Foreskin fibroblast (primary cell): ENCODE measurements at places on chromosomes 5 and 9.

DNA sequence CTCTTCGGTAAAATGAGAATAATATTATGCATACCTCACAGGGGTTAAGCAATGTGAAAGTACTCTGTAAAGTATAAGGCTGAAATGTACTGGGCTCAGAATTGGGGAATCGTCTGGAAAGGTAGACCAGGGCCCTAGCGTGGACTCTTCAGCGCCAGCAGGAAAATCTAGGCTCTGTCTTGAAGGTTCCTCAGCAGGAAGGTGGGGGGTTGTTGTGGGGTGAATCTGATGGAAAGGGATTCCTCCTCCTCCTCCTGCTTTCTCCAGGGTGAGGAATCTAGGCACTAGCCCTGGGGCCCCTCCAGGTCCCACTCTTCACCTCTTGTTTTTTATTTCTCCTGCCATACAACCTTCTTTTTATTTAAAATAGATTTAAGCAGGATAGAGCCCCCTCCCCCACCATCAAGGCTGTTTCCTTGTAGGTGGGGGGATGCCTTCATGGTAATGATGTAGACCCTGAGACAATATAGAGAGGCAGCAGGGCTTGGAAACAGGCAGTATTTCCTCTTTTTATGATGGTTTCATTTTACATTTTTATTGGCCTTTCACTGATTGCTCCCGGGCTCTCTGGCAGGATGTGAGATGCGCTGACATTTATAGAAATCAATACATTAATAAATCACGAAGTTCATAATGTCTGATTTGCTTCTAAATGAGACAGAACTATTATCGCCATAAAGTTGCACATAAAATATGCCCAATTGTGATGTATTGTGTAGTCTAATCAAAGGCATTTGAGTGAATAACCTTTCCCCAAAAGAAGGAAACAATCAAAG, 78.9 kb upstream of the GABRP start:
- DNase-seq: no peak

DNA sequence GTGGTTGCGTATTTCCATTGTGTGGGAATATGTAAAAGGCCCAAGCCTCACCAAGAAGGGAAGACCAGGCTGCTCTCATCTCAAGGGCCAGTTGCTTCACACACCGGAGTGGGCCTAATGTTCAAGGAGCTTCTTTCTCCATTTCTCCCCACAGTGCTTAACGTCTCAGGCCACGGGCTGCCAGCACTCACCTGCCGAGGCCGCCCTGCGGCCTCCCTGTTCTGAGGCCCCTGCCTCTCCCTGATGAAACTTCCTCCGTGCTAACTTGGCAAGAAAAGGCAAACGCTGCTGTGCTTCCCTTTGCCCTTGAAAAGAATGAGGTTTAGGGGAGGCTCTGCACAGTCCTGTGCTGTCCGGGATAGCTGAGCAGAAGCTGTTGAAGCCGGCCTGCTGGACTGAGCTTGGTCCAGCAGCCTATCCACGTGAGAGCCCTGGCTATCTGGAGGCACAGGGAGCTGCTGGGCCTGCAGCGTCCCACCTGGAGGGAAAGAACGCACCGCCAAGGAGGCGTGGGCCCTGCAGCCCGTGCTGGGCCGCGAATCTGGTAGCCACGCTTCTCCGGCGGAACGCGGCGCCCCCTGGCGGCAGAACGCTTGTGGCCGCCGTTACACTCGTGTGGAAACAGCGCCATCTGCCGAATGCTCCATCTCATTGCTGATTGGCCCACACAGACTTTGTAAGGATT, 73.5 kb upstream of the PRSS3 start:
- DNase-seq: peak; percentile 48

- peak; percentile 42 for DNase-seq
These were observed 3.6 kb upstream of the TMEM210 start for GRCh38 chr9:137175345-137175961.

GRCh38 chr5:167850911-167851310, 440.5 kb upstream of the WWC1 start:
- DNase-seq: no peak

DNA sequence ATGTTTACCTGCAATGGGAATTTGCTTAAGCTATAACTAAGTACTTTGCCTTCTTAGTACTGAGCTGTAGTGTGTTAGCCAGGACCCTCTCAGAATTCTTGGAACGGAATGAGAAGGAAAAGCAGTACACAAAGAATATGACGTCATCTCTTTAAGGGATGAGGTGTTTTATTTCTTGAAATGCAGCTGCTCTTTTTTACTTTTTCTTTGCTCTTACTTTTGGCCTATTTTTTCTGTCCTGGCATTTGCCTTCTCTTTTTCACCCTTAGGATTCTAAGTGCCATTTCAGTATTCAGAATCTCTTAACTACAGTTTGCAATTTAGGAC, 10.1 kb downstream of the KIF2A start:
- DNase-seq: no peak

DNA sequence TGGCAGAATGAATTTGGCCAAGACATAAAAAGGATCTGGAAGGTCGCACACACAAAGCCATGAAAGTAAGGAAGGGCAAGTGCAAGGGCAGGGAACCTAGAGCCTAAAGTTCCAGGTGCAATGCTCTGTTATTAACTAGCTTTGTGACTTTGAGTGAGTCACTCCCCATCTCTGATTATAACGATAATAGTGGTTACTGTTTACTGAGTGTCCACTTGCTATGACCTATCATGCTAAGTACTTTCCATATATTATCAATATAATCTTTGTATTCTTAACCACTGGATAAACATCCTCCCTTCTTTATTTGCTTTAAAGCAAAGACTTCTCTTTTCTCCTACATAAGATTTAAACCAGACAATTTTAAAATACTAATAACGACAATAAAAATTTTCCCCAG, 504.6 kb upstream of the BRINP1 start:
- no peak for DNase-seq

- no peak for DNase-seq
These were observed 52.0 kb downstream of the CEMIP2 start for GRCh38 chr9:71716138-71716909.

- DNase-seq: peak; percentile 85
These were observed 7.3 kb upstream of the C5orf58 start for GRCh38 chr5:170225326-170226128.

DNA sequence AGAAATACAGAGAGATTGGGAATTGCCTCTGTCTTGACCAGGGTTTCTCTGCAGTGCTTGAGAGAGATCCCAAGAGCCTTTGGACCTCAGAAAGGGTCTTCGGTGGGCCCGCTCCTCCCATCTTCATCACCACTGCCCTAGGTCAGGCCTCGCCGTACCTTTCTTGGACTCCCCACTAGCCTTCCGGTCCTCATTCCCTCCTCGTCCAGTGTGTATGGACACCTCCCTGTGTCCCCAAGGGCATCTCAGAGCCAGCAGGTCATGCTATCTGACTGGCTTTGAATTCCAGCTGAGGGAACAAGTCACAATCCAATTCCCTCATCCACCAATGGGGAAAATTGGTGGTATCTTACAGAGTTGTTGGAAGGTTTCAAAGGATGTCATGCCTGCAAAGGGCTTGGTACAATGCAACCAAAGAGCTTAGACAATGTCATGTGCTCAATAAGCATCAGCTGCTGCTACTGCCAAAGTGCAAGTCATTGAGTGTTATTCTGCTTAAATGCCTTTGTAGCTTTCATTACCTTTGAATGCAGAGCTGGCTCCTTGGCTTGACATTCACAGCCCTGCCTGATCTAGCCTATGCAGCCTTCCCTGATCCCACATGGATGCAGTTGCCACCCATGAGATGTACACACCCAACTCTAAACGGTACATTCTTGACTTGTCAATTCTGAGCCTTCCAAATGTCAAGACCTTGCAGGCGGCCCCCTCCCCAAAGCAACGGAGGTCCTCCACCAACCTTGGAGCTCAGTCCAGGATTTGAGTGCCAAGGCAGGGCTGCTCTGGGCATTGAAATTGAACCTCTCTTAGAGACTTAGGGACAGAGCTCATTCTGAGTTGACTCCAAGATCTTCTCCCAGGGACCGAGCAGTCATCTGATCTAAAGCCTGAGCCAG, 58.0 kb downstream of the HRH2 start:
- DNase-seq: no peak

- DNase-seq: peak; percentile 52
These were observed 26.1 kb upstream of the AKNA start for GRCh38 chr9:114413861-114414301.

DNA sequence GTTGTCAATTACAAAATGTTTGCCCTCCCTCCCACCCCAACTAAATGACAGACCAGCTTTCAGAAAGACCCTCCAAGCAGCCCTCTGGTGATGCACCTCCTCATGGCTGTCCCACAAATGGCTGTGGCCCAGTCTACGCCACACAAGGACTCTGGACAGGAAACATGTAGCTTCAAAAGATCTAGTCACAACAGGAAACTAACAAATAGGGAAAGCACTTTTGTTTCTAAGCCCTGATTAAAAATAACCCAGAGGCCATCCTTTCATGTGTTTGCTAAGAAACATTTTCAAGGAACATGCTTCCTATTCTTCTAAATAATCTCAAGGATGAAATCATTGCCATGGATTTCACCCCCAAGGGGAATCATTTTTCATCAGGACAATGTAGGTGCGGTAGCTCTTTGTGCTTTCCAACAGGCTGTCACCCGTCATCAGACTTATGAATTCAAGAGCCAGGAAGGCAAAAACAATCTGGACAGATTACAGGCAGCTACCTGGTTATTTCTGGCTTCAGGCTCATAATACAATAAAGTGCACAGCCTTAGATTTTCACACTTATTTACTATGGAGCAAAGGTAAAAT, 20.1 kb downstream of the PCSK1 start:
- no peak for DNase-seq

DNA sequence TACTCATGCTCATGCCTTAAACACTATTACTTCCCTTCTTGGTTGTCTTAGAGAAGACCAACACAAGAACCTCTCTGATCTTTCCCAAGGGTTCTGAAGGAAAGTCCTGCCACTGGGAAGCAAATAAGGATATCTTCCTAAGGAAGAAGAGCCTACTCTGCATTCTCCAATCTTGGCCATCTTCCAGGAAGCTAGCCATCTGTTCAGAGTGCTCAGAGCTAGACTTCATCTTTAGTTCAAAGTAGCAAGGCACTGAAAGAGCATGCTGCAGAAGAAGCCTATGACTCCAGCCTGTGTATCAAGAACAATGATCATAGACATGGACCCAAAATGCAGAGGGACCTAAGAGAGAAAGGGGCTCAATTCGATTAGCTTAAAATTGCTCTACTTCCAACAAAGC, 114.7 kb downstream of the KIAA0825 start:
- no peak for DNase-seq

DNA sequence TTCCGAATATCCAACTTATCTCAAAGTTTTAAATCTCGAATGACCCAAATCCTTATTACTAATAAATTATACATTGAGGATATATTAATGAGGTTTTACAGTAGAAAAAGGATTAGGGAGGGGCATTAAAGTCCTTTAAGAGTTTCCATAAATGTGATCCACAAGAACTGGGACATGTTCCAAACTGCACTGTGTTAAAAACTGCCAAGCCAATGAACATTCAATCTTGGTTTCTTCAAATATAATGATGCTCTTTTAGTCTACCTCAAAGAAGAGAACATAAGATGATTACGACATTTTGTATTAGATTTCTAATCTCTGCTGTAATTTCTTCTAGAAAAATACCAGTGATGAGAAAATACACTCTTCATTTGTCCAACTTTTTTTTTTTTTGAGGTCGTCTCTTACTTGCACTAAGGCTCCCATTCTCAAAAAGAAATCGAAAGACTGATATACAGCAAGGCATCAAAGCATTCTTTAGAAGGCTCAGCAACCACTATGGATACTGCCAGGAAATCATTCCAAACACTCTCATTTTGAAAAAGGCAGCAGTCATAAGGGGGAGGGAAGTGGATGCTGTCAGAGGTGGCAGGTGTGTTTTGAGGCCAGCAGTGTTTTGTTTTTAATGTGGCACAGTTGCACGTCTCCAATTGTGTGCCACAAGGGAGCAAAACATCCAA, 1.7 kb downstream of the PTAR1 start:
- DNase-seq: no peak

DNA sequence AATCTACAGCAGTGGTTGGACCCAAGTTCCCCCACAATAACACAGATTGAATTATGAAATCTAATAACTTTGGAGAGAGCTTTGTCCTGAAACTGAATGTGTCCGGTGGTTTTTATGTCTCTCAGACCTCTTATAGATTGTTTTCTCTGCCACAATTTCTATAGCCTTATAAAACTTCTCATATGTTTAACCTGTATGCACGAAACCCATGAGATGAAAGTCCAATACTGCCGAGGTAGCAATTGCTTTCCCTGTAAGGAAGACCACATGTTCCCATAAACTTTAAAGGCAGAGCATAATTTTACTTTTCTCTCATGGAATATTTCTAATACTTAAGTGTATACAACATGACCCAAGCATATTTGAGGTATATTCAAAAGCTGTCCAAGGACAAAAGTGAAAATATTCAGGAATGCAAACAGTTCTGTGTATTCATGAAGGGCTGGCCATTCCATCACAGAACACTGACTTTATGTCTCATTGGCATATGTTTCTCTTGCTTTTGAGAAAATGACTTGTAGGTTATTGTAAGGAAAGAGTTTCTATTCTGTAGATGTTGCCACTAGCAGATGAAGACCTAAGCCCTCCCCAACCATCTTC, 94.4 kb upstream of the TLE4 start:
- no peak for DNase-seq

- DNase-seq: no peak
These were observed 761.0 kb downstream of the EFNA5 start for GRCh38 chr5:106909716-106910115.

- peak; percentile 70 for DNase-seq
These were observed 1714.1 kb downstream of the EFNA5 start for GRCh38 chr5:105956456-105957196.

DNA sequence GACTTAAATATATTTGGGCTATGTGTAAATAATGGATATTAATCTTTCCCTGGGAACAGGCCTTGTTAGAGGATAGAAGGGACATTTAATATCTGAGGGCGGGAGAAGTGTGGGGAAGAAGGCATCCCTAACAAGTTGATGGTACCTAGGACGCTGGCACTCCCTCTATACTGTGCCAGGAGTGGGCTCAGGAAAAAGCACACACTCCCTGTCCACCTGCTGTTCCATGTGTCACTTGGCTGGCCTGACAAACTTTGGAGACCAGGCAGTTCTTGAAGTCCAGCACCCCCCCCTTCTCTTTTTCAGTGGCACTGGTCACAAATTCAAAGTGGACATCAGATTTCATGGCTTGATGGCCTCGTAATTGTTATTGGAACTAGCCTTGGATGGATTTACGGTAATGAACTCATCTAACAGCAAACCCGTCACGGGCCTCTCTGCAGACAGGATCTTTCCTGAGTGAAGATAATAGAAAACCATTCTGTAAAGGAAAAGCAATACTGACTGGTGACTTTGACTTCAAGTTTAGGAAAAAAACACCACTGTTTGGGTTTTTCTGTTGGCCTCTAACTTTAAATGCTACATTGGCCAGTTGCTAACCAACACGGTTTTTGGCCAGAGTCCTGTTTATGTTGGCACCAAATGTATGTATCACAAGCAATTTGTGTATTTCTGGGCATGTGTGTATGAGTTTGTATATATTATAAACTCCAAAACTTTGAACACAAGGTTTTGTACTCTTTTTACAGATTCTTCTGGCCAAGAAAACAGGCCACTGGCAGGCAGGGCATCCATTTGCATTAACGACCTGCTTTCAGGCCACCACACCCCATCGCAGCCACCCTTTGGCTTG, 552.6 kb downstream of the CCDC171 start:
- DNase-seq: no peak
